H1 (cell line): ENCODE measurements at places on chromosomes 12 and 14.

GRCh38 chr12:49244176-49244575 lies 20.7 kb upstream of the TUBA1C start:
- no peaks in the 10 kb centered on the region for H3K36me3 ChIP-seq
- DNase-seq, result no peak
- H3K4me3 ChIP-seq, result no peak overlapping the region
- H3K27me3 ChIP-seq, result no peaks in the 10 kb centered on the region
- no peaks in the 10 kb centered on the region for H3K4me1 ChIP-seq

DNA sequence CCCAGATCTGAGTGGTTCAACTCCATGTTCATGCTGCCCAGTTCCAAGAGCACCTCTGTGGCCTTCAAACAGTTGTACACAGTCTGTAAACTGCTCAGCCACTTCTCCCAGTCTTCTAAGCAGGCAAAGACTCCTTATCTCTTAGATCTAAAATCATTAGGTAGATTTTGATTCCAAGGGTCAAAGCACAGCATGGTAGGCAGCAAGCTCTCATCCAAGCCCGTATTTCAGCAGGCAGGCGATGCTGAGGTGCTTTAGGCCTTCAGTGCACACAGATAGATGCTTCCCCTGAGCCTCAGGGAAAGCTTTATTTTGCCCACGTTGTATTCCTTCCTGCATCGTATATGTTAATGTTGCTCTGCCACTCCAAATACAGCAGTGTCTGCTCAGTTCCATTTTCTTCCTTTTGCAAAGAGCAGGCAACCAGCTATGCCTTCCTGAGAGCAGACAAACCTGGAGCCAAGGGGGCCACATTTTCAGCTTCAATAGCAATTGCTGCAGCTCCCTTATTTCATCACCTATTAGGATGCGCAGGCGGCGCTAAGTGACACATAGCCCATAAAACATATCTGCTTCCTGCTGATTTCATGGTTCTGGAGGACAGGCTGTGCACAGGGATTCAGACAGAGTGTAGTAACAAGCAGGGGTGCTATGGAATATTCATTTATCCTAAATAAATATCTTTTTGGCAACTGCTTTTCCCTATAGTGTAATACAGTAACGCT lies 67.5 kb downstream of the ETV6 start:
- H3K4me1 ChIP-seq, result peaks cover 12% of the 10 kb centered on the region
- no peak overlapping the region for H3K27ac ChIP-seq
- no peaks in the 10 kb centered on the region for H3K36me3 ChIP-seq
- H3K27me3 ChIP-seq, result no peaks in the 10 kb centered on the region
- H3K4me3 ChIP-seq, result no peak overlapping the region

DNA sequence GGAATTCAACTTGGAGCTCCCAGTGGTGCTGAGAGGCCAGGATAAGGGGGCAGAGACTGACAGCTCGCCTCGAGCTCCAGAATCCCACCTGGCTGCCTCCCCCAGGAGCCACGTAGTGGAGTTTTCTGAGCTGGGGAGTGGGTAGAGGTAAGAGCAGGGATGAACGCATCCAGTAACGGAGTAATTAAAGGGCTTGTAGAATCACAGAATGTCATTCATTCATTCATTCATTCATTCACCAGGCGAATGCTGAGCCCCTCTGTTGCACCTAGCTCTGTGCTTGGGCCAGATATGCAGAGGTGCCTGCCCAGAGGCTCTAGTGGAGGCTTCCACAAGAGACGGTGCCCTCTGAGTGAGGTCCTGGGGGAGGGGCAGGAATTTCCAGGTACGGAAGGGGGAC lies 8.1 kb downstream of the FAM181A start:
- no peak overlapping the region for H3K27ac ChIP-seq
- DNase-seq, result no peak
- H3K4me1 ChIP-seq, result peaks cover 5% of the 10 kb centered on the region; the same call in 1 of the 2 replicates
- no peaks in the 10 kb centered on the region for H3K36me3 ChIP-seq

GRCh38 chr14:69972755-69973154 lies 93.5 kb downstream of the SMOC1 start:
- no peak for DNase-seq
- H3K27me3 ChIP-seq, result no peaks in the 10 kb centered on the region
- no peak overlapping the region for H3K27ac ChIP-seq
- H3K4me1 ChIP-seq, result no peaks in the 10 kb centered on the region; the same call in 1 of the 2 replicates
- no peak overlapping the region for H3K4me3 ChIP-seq

GRCh38 chr14:105507247-105507646 lies 16.2 kb downstream of the TEDC1 start:
- H3K27me3 ChIP-seq, result no peaks in the 10 kb centered on the region
- H3K4me1 ChIP-seq, result no peaks in the 10 kb centered on the region
- DNase-seq, result no peak
- no peaks in the 10 kb centered on the region for H3K36me3 ChIP-seq
- H3K4me3 ChIP-seq, result no peak overlapping the region
- no peak overlapping the region for H3K27ac ChIP-seq
